ENCODE measurements at places on chromosomes 13 and 19. TPM values are rescaled to one million over a fixed set of nuclear protein-coding genes. Genes with fewer than 3 reads are reported as not detected.

GRCh38 chr19:6223461-6224307, 56.1 kb downstream of the MLLT1 start:
- DNase-seq = no peak

- DNase-seq = no peak
Observed at GRCh38 chr19:6958791-6959190, 62.4 kb downstream of the MBD3L2B start.

GRCh38 chr13:37488726-37489125, 109.8 kb downstream of the POSTN start:
- no peak for DNase-seq

DNA sequence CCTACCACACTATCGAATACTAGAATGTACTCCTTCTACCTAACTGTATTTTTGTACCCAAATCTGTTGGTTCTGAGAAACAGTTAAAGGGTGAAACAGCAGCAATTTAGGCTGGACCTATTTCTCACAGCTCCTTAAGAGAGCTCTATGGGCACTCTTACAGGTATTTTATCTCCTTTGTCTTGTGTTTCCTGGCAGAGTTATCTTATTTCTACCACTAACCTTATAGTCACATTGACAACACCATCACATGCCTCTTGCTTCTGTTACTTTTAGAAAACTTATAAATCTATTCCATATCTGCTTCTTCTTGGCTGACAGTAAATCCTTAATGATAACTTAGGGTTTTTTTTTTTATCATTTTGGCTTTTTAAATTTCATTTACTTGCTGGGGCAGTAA, 130.7 kb downstream of the MYO16 start:
- DNase-seq = no peak

DNA sequence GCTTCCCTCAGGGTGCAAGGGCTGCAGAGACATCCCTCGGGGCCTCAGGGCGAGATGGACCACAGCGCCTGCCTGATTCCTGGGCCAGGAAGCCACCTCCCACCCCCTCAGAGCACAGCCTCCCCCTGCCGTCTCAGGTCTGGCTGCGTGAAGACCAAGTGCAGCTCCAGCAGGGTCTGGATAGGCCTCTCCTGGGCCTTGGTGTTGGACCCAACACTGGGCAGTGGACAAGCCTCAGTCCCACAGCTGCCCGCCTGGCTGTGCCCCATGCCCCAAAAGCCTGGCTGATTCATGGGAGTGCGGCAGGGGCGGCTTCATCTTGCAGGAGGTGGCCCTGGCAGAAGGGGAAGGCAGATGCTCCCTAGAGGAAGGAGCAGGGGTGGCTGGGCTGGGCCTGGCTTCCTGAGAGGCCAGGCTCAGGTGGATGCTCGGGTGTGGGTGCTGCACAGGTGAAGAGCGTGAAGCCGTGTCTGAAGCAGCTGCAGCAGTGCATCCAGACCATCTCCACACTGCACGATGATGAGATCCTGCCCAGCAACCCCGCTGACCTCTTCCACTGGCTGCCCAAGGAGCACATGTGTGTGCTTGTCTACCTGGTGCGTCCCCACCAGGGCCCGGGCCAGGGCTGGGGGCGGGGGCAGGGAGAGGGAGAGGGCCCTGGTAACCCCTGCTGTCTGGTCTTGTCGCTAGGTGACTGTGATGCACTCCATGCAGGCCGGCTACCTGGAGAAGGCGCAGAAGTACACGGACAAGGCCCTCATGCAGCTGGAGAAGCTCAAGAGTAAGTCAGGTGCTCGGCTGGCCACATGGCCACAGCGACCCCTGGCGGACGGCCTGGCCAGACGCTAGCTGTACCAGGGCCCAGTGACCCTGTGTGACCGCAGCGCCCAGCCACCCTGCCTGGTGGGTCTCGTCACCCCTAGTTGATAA, 21.7 kb downstream of the MAU2 start:
- no peak for DNase-seq

- no peak for DNase-seq
Observed at GRCh38 chr13:36986462-36987240, 12.5 kb downstream of the ALG5 start.

DNA sequence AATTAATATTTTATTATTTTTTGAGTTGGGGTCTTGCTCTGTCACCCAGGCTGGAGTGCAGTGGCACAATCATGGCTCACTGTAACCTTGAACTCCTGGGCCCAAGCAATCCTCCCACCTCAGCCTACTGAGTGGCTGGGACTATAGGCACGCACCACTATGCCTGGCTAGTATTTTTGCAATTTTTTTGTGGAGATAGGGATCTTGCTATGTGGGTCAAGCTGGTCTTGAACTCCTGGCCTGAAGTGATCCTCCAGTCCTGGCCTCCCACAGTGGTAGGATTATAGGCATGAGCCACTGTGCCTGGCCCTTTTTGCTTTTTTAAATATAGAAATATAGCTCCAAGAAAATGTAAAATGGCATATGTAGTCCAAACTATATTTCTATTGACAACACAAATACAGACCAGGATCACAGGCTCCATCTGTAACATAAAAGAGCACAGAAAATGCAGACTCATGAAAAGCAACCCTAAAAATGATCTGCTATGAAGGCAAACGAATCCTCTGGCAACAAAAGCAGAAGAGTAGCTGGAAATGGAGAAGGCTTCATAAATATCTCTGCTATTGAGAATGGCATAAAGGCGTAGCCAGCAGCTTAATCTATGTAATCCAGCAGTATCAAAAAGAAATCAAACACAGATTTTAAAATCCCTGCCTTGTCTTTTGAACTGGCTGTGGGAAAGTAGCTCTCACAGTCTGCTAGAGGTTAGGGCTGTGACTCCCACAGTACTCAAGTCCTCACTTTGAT, 200.6 kb downstream of the LHFPL6 start:
- DNase-seq = no peak

DNA sequence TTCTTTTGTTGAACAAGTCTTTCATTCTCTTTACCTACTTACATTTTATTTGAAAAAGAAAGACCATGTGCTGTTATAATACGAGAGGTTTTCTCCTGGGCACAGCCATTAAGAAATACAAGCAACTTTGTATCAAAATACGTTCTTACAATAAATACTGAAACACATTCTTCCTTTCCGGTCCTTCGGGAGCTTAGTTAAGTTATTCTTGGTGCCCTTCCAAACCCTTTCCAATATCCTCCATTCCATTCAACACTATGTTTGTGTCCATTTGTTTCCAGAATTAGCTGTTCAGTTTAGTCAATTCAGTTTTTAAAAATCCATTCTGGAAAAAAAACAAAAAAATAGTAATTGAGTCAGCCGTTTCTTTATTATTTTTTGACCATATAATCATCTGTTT, 746.8 kb upstream of the SLC10A2 start:
- DNase-seq = no peak

- DNase-seq = no peak
Observed at GRCh38 chr13:45500492-45501174, 35.9 kb downstream of the COG3 start.

DNA sequence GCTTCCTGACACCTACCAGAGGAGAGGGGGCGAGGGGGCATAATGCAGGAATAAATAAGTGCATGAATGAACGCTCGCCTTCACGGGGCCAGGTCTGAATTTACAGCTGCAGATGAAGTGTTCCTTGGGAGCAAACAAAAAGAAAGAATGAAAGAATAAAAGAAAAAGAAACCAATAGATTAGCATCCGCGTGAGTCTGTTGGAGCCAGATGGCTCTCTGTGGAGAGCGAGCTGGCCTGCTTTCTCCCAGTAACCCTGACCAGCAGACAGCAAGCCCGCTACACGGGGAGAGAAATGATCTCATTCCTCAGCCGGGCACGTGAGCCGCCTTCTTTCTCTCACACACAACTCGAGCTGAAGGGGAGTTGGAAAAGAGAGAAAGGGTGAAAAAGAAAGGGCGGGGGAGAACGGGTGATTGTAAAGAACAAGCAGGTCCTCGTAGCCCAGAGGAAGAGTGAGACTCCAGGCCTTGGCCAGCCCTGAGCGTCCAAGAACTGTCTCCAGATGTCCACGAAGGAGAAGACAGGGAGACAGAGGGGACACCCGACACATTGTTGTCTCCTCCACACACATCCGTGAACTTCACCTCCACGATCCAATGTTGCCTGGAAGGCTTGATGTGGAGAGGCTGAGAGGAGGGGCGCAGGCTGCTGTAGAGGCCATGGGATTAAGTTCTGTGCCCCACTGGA, 81.4 kb downstream of the RNASEH2B start:
- no peak for DNase-seq

DNA sequence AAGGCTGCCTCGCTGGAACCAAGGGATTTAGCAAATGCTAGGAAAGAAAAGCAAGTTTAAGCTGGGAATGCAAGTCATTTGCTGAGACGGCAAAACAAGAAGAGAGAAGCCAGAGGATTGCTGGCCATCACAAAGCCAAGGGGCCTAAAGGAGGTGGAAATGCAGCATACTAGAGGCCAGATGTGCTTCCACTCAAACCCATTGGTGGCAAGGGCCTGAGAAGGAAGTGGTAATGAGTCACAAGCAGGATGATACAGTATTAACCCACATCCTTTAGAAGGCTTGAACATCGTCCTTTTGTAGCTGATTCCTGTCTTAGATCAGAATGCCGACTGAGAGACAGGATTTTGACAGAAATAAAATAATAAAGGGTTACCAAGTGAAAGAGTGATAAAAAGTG, 68.2 kb downstream of the ITGBL1 start:
- DNase-seq = no peak

DNA sequence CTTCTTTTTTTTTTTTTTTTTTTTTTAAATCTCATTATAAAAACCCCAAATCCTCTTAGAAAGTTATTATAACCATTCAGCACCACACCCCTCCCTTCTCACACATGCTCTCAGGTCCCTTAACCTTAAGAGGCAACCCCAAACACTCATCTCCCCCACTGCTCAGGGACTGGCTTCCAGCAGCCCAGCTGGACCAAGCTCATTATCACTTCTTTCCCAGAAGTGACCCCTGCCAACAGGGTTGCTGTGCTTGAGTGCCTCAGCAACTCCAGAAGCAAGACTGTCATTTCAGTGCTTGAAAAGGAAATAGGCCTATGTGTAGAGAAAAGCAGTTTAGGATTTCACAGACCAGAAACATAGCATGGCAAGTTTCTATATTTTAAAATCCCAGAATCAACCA, 84.3 kb downstream of the SLAIN1 start:
- DNase-seq = no peak

GRCh38 chr19:42251572-42252358, 3.2 kb downstream of the ERF start:
- no peak for DNase-seq

DNA sequence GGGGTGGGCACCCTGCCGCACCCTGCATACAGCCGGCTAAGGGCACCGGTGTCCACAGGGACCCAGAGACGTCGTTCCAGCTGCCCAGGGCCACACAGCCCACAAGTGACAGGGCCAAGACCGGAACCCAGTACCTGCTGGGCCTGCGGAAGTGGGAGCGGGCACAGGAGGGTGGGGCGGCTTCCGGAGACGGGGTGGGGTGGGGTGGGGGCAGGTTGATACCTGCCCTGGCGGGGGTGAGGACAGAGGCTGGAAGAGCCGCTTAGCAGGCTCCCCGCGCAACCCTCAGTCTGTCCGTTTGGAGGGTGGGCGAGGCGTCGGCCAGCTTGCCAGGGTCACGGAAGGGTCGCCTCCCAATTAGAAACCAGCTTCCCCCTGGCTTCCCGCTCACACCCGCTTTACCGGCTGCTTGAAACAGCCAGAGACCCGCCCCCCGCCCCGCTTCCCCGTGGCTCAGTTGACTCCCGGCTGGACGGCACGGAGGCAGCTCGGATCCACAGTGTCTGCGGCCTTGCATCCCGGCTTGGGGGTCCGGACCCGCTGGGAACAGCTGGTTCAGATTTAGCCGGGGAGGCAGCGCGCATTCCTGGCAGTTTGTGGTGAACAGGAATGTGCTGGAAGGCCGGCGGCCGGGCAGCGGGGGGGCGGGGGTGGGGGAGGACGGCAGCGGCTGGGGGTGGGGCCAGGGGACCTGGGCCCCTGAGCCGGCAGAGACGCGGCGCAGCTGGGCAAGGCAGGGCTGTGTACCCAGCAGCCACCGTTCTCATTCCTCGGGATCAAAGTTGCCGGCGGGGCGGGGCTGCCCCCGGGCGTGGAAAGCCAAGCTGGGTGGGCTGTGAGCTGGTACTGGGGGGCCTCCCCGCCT, 1.9 kb downstream of the CNN2 start:
- DNase-seq = peak; percentile 64

DNA sequence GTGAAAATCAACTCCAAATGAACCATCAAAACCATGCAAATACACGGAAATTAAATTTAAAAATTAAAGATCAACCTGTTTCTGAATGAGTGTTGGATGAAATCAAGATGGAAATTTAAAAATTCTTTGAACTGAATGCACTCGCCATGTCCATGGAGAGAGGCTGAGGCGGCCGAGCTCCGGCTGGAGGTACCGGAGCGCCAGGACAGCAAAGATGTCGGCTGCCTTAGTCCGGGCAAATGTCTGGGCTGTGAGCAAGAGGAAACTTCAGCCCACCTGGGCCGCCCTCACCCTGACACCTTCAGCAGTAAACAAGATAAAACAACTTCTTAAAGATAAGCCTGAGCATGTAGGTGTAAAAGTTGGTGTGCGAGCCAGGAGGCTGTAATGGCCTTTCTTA, 5.3 kb upstream of the ZNF506 start:
- no peak for DNase-seq

- DNase-seq = no peak
Observed at GRCh38 chr13:47932950-47933923, 67.8 kb downstream of the SUCLA2 start.

DNA sequence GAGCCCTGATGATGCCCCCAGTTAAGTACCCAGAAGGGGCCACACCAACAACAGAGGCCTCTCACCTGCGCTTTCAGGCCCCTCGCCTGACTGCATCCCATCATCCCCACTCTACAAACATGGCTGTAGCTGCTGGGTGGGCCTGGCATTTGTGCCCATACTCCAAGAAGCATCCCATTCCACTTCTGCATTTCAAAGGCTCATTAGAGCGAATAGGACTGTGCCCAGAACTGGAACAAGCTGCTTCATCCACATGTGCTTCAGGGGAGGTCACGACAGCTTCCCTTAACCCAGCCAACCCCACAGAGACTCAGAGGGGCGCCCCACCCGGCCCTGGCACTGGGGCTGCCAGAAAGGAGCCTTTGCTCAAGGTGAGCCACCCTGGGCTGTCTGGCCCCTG, 156.9 kb downstream of the SIPA1L3 start:
- DNase-seq = no peak

GRCh38 chr13:72435251-72435650, 292.2 kb downstream of the MZT1 start:
- DNase-seq = no peak

GRCh38 chr19:2478278-2478755, 2.4 kb downstream of the GADD45B start:
- peak; percentile 74 for DNase-seq

GRCh38 chr13:106496072-106496997, 39.1 kb downstream of the EFNB2 start:
- no peak for DNase-seq

DNA sequence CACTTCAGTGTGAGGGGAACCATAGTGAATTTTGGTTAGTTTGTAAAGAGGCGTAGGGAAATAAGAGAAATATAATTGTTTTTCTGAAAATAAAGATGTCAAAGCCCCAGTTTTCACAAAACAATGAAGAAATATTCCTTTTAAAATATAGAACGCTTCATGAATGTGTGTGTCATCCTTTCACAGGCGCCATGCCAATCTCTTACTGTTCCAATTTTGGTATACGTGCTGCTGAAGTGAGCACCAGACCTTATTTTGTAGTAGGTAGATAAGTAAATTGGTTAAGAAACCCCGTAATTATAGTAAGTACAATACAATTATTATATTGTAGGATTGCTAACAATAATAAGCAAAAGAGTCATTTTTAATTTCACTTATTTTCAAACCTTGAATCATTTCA, 43.3 kb downstream of the NAA16 start:
- no peak for DNase-seq

TMEM145 gene
- not detected for polyA plus RNA-seq

GRIK5 gene
- polyA plus RNA-seq = not detected

PALM3 gene
- polyA plus RNA-seq = not detected

RNF113B gene
- not detected for polyA plus RNA-seq

ZNF546 gene
- polyA plus RNA-seq = 7.0 TPM

RFPL4A gene
- polyA plus RNA-seq = not detected

HNRNPUL1 gene
- polyA plus RNA-seq = 81.6 TPM

SMIM44 gene
- polyA plus RNA-seq = not detected
